ENCODE measurements at places on chromosomes 2 and 18.

GRCh38 chr2:156883804-156884203 lies 373.7 kb upstream of the GALNT5 start:
- no peak for DNase-seq

- DNase-seq, result no peak
These were observed at the start of gene PLEK for GRCh38 chr2:68365087-68365486. Gene PLEK, plus strand, starts transcription at chr2:68365282. Its CDS starts 70 bp downstream, at chr2:68365352.

DNA sequence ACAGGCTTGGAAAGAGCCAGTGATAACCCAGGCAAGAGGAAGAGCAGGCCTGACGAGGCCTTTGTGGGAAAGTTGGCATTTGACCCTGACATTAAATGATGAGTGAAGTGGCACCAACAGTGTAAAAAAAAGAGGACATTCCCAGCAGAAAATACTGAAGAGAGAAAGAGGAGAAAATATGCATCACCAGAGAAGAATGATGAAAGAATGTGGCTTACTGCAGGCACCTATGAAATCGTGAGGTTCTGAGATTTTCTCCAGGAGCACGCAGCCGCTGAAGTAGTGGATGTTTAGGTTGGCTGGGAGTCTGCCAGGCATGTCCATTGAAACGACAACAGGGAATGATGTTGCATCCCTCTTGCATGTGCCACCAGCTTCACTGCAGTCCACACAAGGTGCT lies 13.8 kb downstream of the EHD3 start:
- DNase-seq, result no peak

DNA sequence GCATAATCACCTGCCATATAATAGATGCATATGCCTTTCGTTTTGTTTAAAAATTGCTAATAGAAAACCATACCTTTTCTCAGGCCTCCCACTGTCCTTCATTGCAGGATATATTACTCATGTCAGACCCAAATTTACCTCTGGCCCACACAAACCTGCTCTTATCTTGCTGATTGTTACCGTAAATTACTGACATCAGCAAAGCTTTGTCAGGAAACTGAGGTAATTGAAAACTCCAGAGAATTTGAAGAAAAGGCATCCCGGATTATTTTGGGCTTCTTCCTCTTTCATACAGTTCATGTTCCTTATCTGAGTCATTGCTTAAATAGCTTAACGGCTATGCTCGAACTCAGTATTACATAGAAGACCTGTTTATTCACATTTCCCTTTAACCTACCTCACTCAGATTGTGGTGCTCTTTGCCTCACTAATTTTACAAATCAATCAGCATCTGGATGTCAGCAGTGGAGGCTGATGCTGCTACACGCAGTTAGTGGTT lies 145.7 kb downstream of the ZEB2 start:
- DNase-seq, result no peak

GRCh38 chr2:8479298-8479697 lies 202.6 kb upstream of the ID2 start:
- no peak for DNase-seq

Data from COLO829 (cell line).